ENCODE measurements at places on chromosomes 3 and 15.
A peak's percentile ranks its signal among the peaks of the same experiment; 100 is the strongest.

DNA sequence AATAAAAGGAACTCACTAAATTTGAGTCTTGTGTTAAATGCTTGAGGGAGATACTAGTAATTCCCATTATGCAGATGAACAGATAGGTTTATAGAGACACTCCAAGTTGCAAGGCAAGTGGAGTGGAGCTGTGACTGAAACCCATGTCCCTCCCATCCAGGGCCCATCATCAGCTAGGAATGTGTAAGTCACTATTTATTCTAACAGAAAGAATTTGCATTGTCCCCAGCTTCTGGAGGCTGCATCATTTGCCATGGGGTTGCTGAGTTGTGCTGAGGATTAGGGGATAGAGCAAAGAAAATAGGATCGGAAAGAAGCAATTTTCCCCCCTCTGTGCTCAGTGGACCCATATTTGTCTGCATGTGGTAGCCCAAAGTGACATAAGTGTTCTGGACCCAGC, 197.4 kb upstream of the RGMA start:
- DNase-seq: no peak

DNA sequence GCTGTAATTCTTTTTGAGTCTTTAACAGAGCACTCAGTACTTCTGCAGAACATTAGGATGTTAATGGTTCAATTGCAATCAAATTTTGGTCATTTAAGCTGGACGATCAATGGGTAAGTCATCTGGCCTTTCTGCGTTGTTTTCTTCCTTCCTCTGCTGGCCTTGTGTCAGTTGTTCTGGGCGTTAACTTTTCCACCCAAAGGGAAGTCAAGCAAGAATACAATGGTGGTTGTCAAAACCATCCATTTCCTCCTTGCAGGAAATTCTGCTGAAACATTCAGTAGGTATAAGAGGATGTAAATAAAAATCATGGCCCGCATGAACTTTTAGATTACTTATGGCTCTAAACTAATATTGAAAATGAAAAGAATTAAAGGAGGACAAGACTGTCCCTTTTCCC, 584.0 kb downstream of the GRM7 start:
- DNase-seq: no peak

GRCh38 chr15:96893159-96893906, 562.8 kb downstream of the NR2F2 start:
- peak; percentile 7 for DNase-seq

DNA sequence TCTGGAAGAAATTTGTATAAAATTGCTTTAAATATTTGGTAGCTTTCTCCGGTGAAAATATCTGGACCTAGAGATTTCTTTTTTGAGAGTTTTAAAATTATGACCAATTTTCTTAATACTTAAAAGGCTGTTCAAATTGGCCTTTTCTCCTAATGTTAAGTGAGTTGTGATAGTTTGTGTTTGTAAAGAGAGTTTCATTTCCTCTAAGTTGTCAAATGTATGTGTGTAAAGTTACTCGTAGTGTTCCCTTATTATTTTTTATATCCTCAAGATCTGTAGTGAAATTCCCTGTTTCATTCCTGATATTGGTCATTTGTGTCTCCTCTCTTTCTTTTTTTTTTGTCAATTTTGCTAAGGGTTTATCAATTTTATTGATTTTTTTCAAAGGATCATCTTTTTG, 92.6 kb upstream of the CTNNB1 start:
- no peak for DNase-seq

DNA sequence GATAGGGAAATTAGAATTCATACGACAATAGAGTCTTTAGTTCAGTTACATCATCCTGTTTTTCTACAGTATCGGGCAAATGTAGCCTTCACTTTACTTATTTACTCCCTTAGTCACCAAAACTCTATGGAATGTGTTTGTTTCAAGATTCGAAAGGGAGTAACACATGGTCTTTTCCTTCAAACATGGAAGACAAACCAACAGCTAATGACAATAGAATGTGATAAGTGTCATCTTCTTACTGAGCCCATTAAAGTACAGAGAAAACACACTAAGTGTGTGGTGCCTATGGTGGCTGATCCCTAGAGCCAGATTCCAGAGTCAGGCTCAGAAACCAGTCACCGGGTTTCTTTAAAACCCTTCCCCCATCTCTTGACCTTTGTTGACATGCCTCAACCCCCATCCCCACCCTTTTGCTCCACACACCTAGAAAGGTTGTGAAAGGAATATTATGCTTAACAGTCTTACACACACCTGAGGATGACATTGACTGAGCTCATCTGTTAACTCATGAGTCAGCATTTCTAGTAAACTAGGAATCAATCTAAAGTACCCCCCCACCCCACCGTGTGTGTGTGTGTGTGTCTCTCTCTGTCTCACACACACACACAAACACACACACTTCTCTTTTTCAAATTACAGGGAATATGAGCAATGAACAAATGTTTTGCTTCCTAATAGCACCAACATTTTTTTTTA, 549.6 kb upstream of the CCDC54 start:
- DNase-seq: no peak

DNA sequence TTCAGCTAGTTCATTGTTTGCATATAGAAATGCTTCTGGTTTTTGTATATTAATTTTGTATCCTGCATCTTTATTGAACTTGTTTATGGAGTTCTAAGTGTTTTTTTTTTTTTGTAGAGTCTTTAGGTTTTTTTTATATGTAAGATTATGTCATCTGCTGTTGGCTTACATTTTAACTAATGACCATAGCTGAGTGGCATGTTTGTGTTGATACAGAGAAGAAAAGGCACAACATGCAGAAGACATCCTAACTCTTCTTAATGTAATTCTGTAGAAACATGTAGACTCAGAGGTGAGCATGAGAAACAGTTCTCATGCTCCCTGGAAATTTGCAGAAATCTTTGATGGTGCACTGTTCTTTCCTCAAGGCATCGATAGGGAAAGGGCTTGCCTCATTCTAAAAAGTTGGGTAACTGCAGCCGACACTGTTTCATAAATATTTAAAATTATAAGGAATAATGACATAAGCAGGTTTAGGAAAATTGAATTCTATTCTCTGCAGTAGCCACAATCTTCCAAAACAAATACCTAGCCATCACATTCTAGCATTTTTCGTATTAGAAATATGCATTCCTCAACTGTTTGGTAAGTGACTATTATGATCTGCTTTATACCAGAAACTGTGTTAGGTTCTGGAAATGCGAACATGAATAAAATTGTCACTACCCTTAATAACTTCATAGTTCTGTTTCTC, 499.6 kb upstream of the KCNMB2 start:
- DNase-seq: no peak

DNA sequence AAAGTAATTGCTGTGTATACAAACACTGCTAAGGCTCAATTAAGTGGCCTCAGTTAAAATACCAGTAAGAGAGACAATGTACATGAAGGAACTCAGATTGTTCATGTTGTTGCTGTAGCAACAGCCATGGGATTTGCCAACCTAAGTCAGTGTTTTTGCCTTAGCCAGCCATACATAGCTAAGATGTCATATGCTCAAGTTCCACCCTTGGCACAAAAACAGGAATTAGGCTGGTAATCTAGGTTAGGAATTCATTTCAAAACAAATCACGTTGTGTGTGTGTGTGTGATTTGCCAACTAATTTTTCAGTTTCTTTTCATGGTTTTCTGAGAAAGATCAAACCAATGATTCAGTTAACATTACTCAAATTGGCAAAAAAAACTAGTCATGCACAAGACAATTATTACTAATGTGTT, 143.7 kb upstream of the KCNMB2 start:
- no peak for DNase-seq

- DNase-seq: peak; percentile 58
Observed at GRCh38 chr3:87076946-87077345, 86.0 kb upstream of the VGLL3 start.

DNA sequence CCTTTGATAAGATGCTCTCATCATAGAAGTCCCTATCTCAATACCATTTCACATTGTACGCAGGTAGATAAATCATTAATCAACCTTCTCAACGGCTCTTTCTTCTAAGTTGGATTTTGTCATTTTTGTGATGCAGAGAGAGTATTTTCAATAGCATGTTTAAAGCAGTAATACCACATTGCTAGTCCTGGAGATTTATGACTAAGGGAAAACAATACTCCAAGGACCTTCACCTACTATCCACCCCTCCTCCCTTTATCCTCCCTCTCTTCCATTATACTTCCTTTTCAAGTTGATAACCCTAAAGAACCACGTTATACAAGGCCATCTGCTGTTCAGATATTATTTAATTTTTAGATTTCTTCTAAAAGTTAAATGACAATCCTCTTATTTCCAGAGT, 65.3 kb upstream of the CHMP2B start:
- no peak for DNase-seq

DNA sequence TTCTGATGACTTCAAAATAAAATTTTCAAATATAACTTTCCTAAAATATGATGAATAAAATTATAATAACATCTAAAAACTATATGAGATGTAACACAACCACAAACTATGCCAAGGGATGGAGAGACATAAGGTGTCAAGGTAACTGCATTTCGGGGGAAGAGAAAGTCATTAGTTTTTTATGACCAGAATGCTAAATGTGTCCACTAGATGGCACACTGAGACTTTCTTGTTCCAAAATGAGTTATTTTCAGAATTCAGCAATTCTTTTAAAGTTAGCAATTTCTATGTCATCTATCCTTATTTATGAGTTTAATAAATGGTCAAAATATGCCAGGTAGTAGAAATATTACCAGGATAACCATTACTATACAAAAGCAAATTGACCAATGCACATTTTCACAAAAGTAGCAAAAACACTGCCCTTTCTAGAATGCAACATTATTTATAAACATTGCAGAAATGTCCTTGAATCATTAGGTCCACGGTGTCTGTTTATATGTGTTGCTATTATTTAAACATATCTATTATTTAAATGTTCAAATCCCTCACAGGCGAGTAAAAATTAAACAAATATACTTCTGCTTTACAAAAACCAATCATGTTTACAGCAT, 374.2 kb downstream of the PLCL2 start:
- no peak for DNase-seq

DNA sequence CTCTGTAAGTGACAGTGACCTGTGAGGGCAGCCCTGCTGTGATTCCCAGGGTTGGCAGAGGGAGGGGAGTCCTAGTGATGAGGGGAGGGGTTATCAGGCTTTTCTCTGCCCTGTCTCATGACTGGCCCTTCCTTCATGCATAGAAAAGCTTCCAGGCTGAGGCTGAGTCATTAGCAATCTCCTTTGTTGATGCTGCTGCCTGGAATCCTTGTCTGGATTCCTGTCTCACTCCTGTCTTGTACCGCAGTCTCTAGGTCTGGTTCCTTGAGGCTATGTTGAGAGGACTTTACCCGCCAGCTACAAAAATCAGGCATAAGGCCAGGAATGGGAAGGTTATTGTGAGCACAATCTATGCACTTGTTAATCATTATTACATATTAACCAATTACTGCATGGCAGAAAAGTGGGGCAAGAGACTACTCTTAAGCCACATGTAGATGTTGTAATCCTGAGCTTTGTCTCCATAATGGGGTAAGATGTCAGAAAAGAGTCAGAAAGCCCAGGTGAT, 7.2 kb downstream of the KLHL6 start:
- peak; percentile 9 for DNase-seq

Measured in skeletal muscle cell (primary cell).